ENCODE measurements at places on chromosomes 1 and 21.

GRCh38 chr1:202160377-202160940 lies at the start of gene PTPN7:
TSS of gene PTPN7 (minus strand) at chr1:202160602. CDS start at chr1:202159402, 1,200 bp downstream.
- DNase-seq, result peak; percentile 81

GRCh38 chr1:34165422-34165921 lies 442 bp upstream of the CSMD2 start:
- DNase-seq, result no peak

DNA sequence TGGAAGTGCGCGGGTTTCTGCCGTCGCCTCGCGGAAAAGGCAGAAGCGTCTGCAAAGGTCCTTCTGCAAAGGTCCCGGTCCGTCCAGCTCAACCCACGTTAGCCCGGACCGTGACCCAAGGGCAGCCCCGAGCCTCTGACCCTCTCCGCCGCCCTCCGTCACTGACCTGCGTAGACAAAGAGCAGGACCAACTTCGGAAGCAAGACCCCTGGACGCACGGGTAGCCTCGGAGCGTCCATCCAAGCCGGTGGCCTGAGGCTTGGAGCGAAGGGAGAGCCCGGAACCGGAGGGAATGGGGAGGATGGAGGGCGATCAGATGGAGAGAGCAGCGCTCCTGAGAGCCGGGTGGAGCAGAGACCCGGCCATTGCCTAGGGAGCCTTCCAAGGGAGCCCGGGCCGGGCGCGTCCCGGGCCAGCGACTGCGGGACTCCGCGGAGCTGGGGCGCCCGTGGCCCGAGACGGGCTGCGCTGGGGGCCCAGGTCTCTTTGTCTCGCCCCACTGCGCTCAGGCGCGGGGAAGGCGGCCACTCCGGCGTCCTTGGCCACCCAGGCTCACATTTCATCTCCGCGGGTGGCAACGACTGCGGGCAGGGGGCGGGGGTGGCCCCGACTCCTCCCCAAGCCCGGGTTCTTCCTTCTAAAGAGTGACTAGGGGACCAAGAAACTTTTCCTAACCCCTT lies at the start of gene CYYR1:
Gene CYYR1 (minus strand): TSS at position 585 of the 680 bp plus-strand sequence. CDS start 346 bp downstream, at position 239.
- no peak for DNase-seq

- no peak for DNase-seq
Measured at GRCh38 chr1:219782311-219782710, 146.0 kb downstream of the SLC30A10 start.

DNA sequence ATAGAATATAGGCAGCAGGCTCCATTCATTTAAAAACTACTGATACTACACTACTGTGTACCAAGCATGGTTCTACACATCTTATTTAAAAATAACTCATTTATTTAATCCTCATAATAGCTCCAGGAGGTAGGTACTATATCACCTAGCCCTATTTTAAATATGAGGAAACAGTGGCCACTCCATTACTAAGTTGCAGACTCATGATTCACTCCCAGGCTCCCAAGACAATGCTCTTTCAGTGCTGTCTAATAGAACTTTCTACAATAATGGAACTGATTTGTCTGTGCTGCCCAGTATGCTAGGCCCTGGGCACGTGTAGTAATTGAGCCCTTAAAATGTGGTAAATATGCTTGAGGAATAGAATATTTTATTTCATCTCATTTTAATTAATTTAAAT lies 357.1 kb downstream of the LTN1 start:
- no peak for DNase-seq

Measured in stimulated activated CD4-positive, alpha-beta T cell treated with anti-CD3 and anti-CD28 coated beads, Interleukin-15, amount 100 ng/mL, for 1 hour (primary cell).